Cardiac fibroblast (primary cell): ENCODE measurements at places on chromosomes 6 and 20.

DNA sequence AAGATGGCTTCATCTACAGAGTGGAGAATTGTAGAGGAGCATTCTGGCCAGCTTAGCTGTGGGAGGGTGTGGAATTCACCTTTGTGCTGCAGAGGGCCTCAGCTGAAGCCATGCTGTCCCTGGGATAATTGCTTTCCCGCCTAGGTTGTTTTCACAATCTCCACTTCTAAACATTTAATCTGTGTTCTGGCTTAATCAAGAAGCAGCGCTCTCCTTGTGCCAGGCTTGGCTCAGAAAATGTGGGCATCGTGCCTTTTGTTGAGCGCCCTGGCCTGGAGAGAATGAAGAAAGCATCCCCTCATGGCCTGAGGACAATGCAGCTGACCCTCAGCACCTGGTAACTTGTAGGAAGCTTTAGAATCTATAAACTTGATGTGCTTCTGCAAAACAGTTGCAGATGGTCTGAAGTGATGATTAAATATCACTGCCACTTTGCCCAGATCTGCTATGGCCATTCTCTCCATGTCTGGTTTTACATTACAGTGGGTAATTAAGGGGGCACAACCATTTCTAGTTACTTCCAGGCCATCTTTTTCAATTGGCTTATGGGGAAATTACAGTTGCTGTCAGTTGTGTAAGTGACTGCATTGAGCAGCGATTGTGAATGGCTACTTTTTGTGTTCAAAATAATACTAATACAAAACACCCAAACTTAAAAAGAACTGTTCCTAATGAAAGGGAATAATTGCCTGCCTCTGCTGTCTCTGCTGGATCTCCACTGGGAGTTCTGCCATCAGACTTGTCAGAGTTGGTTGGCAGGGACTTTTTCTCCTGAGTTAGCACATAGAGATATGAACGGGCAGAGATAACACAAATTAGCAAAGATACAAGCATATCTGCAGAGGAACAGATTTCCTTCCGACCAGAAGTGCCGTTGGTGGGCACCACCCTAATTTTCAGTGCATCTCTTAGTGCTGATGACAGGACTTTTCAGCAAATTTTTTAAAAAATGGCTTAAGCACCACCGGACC is 18.4 kb downstream of the CTNNBL1 start:
- no peak for DNase-seq

- no peak for DNase-seq
Measured at GRCh38 chr20:37611852-37612251, 82.0 kb upstream of the CTNNBL1 start.

GRCh38 chr6:114052141-114052540 is 81.2 kb upstream of the HDAC2 start:
- DNase-seq = no peak

- no peak for DNase-seq
Measured at GRCh38 chr20:49824206-49824605, 11.6 kb downstream of the SLC9A8 start.

- no peak for DNase-seq
Measured at GRCh38 chr6:39342692-39343395, 20.3 kb upstream of the KCNK16 start.

DNA sequence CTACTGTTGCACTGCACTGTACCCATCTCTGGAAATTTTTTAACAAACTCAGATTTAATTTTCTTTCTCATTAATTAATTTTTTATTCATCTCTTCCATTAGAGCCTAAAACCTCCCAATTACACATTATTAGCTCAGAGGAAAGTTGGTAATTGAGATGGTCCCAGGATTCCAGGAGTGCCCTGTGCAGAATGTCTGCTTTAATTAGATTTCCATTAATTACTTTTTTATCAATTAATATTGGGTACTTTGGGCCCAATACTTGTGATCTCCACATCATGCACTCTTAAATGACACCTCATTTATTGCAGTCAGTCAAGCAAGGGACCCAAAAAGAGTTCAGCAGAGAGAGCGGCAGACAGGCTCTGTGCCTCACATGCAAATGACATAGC is 232.0 kb downstream of the PTPRT start:
- no peak for DNase-seq

DNA sequence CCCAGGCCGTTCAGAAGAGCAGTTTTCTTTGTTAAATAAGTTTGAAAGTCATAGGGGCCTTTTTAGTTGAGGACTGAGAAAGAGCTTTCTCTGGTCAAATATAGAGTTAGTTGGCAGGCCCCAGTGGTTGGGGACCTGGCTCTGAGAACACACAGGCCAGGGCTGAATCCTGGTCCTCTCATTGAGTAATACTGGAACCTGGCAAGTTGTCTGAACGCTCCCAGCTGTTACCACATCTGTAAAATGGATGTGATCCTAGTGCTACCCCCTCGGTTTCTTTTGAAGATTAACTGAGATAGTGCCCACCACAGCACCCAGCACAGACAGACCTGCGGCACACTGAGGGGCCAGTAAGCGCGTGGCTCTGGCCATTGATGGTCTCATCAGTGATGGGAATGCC is 215.5 kb downstream of the ZDHHC14 start:
- DNase-seq = no peak

- DNase-seq = peak; percentile 81
Measured at GRCh38 chr20:9035126-9035525, 33.8 kb upstream of the PLCB4 start.

- peak; percentile 22 for DNase-seq
Measured at GRCh38 chr6:74070091-74070490, 374.1 kb downstream of the CD109 start.

DNA sequence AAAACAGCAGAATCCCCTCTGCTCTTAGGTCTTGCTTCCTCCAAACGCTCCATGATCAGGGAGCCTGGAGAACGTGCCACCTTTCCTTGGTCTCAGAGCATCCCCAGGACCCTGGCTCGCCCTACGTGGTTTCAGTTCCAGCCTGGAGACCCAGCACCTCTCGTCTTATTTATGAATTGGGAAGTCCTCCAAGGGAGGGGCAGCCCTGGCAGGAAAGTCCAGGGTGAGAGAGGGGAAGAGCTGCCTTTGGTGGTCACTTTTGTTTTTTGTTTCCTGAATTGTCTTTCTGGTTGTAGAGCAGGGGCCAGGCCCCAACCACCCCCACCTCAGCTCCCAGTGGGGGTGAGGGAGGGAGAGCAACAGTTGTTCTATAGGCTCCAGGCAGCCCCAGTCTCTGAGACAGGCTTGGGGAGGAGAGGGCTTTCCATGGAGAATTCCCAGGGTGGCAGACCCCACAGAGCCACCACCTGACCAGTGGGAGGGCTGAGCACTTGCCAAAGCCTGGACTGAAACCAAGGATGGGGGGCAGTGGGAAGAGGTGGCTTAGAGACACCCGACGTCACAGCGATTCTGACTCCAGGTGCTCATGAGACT is 88.8 kb downstream of the PRND start:
- no peak for DNase-seq

GRCh38 chr20:56328861-56329260 is 29.9 kb upstream of the FAM210B start:
- DNase-seq = peak; percentile 5

GRCh38 chr6:1554476-1555310 is 55.0 kb upstream of the FOXC1 start:
- DNase-seq = peak; percentile 64

- no peak for DNase-seq
Measured at GRCh38 chr6:75219263-75219662, 13.4 kb upstream of the COL12A1 start.

- DNase-seq = peak; percentile 98
Measured at GRCh38 chr6:111973118-111973761, 80.7 kb upstream of the CCN6 start.

DNA sequence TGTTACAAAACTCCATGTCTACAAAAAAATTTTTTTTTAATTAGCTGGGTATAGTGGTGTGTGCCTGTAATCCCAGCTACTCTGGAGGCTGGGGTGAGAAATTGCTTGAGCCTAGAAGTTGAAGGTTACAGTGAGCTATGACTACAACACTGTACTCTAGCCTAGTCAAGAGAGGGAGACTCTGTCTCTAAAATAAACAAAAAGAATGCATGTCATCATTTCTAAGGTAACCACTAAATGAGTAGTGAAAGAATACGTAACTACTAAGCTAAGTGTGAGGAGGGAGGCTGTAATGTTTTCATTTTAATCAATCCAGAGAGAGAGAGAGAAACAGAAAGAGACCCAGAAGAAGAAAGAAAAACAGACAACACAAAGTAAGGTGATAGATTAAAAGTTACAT is 9.9 kb downstream of the SYCP2 start:
- no peak for DNase-seq

GRCh38 chr6:4486568-4487315 is 289.5 kb upstream of the CDYL start:
- no peak for DNase-seq

GRCh38 chr6:149127212-149127611 is 190.3 kb upstream of the TAB2 start:
- DNase-seq = peak; percentile 59

GRCh38 chr6:168157272-168158212 is 78.5 kb upstream of the FRMD1 start:
- DNase-seq = peak; percentile 51

DNA sequence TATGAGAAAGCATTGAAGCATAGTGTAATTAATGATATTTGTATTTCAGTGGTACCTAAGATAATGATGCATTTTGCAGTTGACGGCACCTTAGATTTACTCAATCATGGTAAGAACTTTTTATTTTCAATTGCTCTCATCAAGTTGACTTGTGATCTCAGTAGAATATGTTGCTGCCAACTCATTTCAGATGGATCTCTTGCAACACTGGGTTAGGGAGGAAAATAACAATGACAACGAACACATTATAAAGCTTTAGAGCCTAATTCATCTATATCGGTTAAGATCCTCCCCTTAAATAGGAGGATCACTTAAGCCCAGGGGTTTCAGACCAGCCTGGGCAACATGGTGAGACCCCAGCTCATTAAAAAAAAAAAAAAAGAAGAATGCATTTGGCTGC is 18.0 kb upstream of the TBC1D22B start:
- DNase-seq = peak; percentile 89

- peak; percentile 76 for DNase-seq
Measured at GRCh38 chr6:84568971-84569370, 195.4 kb downstream of the TBX18 start.

DNA sequence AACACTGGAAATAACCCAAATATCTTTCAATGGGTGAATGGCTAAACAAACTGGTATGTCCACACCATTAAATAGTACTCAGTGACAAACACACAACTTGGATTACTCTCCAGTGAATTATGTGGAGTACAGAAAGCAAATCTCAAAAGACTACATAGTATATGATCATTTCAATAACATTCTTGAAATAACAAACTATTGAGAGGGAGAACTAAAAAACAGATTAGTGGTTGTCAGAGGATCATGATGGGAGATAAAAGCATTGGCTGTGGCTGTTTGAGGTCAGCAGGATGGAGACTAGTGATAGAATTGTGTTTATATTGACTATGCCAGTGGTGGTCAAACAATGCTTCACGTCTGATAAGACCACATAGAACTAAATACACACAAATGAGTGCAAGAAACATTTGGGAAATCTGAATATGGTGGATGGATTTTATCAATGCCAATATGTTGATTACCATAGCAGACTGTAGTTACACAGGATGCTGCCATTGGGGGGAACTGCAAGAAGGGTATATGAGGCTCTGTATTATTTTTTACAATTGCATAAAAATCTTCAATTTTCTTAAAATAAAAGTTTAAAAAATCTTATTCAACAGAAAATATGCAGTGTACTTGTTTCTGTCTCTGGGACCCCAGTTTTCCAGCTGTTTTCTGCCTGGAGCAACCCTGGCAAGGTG is 242.0 kb downstream of the TBXT start:
- peak; percentile 35 for DNase-seq

GRCh38 chr6:131281471-131282270 is 146.4 kb downstream of the AKAP7 start:
- DNase-seq = peak; percentile 12

DNA sequence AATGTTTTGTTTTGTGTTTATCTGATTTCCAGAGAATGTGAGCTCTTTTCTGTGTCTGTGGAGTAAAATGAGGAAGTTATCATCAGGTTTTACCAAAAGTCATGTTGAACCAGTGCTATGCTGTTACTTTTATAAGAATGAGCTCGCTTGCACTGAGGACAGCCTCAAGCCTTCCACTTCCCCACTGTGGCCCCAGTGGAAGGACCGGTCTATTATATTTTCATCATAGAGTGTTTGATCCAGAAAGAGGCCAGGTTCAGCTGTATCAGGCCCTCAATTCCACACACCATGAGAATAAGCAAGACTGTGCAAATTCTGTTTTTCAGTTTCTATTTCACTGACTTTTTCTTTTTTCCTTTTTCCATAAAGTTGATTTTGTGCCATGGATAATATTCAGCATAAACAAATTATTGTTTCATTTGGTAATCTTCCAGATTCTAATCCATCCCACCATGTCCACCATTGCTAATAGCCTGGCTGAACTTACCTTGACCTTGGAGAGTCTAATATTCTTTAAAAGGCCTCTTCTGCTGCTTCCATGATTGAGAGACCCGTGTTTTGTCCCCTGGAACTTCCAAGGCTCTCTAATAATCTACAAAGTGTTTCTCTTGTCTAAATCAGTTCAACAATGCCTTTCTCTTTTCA is 286.2 kb downstream of the THBS2 start:
- peak; percentile 53 for DNase-seq

DNA sequence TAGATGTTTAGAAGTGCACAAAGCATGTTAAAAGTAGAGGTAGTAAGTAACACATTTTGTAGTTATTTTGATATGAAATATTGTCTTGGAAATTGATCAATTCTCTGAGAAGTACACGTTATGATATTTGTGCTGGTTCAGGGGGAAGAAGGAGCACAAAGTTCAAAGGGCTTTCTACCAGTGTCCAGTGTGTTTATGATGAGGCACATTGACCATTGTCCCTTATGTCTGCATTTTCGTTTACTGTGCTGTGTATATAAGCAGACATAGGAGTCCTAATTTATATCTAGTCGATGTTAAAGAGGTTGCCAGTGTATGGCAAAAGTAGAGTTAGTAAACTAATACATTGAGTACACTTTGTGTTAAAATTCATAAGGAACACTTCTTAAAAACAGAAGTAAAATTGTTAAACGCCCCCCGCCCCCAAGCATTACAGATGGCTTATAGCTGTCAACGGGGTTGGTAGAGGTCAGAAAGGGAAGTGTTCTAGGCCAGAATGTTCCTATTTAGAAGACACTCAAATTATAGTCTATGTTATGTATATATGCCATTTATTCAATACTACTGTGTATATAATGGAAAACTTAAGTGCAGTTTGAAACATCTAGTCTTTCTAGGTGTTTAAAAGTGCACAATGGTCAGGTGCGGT is 13.3 kb upstream of the HMGN4 start:
- DNase-seq = no peak

GRCh38 chr20:1844325-1845162 is 50.7 kb upstream of the SIRPA start:
- peak; percentile 40 for DNase-seq

DNA sequence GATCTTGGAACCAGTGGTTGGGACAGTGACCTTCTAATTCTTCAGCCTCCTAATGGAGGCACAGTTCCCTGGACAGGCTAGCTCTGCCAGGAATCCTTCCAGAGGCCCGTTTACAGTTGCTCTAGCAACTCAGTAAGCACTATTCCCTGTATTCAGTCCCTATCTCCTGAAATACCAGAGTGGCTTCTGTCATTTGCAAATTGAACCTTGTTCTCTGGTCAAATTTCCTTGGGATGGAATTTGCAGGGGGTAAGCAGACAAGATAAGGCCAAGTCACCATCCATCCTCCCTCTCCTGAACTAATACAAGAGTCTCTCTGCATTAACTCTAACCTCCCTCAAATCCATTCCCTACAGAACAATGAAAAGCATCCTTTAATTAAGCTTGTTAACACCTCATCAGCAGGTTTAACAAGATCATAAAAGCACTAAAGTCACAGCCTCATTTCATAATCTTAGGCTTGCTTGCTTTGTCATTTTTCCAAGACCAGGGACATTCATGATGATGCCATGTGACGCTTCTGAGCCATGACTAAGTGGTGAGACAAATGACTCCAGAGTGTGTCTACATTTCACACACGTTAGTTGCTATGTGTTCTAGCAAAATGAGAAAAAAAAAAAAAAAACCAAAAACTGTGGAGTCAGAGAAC is 37.1 kb downstream of the SLC22A23 start:
- peak; percentile 45 for DNase-seq
